IgD-negative memory B cell (primary cell): ENCODE measurements at places on chromosomes 13 and 19. TPM values are rescaled to one million over a fixed set of nuclear protein-coding genes. Genes with fewer than 3 reads are reported as not detected.

ZNF333 gene
- polyA plus RNA-seq = 6.2 TPM

ADGRE3 gene
- polyA plus RNA-seq = not detected

ZNF583 gene
- polyA plus RNA-seq = 10.1 TPM

ZNF90 gene
- polyA plus RNA-seq = 3.9 TPM

KIR3DL1 gene
- 1.1 TPM for polyA plus RNA-seq

CPB2 gene
- polyA plus RNA-seq = 0.14 TPM
